DMS153 (cell line): ENCODE measurements at places on chromosomes 13 and 19.

GRCh38 chr19:12786952-12787351 lies 4.3 kb upstream of the JUNB start:
- DNase-seq, result no peak

DNA sequence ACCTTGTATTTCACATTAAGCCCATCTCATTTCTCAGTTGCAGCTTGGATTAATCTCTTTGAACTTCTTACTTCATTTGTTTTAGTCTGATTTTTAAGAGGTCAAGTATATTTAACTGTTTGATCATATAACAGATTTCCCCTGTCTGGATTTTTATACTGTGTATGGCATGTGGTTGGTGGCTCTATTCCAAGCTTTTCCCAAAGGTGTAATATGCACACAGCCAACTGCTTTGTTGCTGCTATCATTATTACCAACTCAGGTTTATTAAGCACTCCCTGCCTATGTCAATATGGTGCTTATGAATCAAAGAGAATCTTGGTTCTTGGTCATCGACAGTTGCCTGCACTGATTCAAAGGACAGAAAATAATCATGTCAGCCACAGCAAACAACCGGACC lies 92.6 kb downstream of the RAP2A start:
- DNase-seq, result peak; percentile 57

GRCh38 chr13:65892859-65893258 lies 1337.3 kb downstream of the PCDH9 start:
- no peak for DNase-seq

GRCh38 chr19:47729799-47730520 lies 15.4 kb upstream of the NOP53 start:
- peak; percentile 70 for DNase-seq

DNA sequence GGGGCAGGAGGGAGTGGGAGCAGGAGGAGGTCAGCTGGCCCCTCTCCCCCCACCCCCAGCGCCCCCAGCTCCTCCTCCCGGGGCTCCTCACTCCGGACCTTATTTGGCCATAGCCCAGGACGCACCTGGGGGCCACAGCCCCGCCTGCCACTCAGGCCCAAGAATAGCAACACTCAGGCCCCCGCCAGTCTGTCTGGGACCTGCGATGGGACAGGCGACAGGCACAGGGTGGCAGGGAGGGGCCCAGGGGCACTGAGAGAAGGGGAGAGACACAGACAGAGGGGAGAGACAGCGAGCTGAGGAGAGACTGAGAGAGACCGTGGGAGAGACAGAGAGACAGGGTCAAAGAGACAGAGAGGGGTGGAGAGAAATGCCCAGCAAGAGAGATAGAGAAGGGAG lies 10.2 kb downstream of the JOSD2 start:
- no peak for DNase-seq

GRCh38 chr13:78323848-78324247 lies 279.5 kb downstream of the POU4F1 start:
- no peak for DNase-seq

DNA sequence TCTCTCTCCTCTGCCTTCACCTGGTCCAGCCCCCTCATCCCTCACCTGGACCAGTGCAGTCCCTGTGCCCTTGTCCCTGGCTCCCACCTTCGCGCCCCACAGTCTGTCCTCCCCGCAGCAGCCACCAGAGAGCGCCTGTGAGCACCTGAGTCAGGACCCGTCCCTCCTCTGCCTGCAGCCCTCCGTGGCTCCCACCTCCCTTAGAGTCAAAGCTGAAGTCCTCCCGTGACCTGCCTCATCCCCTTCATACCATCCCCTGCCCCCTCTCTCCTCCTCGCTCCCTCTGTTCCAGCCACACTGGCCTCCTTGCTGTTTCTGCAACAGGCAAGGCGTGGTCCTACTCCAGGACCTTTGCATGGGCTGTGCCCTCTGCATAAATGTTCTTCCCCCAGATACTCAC lies 10.3 kb downstream of the CELF5 start:
- no peak for DNase-seq

DNA sequence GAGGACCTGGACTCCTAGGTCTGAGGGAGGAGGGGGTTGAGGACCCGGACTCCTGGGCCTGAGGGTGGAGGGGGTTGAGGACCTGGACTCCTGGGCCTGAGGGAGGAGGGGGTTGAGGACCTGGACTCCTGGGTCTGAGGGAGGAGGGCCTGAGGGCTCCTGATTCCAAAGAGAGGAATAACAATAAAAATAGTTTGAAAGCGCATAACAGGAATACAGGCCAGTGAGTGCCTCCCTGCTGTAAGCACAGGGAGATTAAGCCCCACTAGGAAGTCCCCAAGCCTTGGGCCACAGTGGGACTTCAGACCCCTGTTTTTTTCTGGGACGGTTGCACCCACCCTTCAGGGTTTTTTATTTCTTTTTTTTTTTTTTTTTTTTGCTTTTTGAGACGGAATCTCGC lies 1.2 kb upstream of the SBK2 start:
- no peak for DNase-seq

DNA sequence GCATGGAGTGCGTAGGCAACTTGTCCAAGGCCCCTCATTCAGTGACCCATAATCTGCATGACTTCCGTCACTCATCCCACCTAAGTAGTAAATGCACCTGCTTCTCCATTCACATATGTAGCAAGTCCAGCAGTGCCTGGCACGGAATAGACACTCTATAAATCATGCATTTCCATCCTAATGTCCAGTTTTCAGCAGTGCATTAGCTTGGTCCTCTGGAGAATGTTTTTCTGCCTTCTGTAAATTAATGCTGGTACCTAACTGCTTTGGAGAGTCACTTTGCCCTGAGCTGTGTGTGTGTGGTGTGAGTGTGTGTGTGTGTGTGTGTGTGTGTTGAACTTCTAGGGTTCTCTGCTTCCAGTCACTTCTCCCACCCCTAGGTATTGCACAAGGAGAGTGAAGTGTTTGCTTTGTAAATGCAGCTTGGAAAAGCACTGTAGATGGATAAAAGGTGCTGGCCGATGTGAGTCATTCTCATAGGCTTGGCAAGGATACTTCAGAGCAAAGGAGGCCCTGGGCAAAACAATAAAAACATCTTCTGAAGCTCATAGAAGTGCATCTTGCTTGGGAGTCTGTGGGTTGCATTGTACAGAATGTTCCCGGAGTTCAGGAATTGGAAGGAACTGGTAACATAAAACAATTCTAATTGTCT lies 181.8 kb downstream of the KATNAL1 start:
- peak; percentile 86 for DNase-seq

DNA sequence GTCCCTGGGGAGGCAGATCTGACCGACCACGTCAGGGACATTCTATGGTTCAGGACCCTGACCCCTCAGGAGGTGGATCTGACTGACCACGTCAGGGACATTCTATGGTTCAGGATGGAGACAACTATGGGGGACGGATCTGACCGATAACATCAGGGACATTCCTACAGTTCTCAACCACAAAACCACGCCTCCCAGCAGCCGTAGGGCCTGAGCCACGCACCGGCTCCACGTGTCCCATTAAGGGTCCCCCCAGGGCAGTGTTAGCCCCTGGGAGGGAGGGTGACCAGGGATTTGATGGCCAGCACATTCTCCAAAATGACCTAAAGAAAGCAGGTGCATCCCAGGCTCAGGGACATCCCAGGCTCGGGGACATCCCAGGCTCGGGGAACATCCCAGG lies 49.0 kb upstream of the C13orf46 start:
- no peak for DNase-seq

- no peak for DNase-seq
These were observed 1.5 kb downstream of the SCAF1 start for GRCh38 chr19:49643466-49643865.
